ENCODE measurements at places on chromosomes 2 and 18. TPM values are rescaled to one million over a fixed set of nuclear protein-coding genes. Genes with fewer than 3 reads are reported as not detected.

MSTN gene
- polyA plus RNA-seq: not detected

CLHC1 gene
- 2.1 TPM for polyA plus RNA-seq

DNA sequence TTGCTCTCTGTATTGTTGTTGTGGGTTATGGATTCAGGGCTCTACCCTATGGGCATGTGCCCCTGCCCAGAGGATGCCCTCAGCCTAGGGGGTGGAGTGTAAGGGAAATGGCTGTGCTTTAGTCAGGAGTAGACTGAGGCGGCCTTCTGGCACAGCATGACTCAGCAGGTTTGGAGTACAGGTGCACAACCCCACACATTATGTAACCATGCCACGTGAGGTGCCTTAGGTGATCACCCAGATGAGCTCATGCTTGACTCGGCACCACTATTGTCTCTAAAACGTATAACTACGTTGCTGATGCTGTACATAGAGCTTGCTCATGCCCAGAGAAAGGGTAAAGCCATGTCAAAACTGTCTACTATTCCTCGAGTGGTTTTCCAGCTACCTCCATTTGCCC is 48.3 kb upstream of the ZC3H15 start:
- no peak for DNase-seq

DNA sequence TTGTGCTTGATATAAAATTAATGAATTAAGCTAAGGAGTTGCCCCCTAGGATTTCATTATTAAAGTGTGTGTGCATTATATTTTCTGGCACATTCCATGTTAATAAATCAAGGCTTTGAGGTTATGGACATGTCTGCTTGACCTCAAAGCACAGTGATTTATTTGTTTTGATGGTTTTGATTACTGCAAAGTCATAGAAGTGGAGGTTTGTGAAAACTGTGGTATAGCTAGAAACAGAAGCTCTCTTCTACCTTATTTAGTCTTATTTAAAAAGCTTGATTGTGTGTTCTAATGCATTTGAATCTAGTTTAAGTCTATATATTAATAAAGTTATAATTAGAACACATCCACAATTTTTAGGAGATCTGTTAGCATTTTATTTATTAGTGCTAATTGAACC is 32.2 kb downstream of the DOK6 start:
- DNase-seq: no peak

GRCh38 chr2:89829828-89830227 is 1138.4 kb downstream of the RPIA start:
- no peak for DNase-seq

DNA sequence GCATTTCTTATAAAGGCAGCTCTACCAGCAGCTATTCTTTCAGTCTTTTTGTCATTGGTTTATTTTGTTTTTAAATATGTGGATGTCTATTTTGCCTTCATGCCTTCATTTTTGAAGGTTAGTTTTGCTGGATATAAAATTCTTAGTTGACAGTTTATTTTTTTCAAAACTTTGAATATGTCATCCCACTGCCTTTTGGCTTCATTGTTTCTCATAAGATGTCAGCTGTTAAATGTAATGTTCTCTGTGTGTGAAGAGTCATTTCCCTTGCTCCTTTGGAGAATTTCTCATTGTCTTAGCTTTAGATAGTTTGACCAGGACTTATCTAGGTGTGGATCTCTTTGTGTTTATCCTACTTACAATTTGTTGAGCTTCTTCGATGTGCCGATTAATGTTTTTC is 213.5 kb downstream of the KIAA1328 start:
- no peak for DNase-seq

DNA sequence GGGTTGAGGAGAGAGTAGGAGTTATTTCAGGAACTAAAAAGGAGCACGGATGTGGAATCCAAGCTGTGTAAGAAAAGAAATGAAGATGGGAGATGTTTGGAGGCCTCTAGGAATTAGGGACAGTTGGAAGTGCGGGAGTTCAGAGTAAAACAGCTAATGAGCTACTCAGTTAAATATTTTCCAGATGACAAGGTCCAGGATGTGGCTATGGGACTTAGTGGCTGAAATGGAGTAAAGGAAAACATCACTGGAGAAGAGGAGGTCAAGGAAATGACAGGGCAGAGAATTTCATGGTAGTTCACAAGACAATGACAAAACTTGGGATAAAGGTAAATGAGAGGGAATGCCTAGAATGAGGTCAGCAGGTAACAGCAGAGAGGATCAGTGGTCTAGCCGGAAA is 13.0 kb downstream of the GPR155 start:
- DNase-seq: no peak

DNA sequence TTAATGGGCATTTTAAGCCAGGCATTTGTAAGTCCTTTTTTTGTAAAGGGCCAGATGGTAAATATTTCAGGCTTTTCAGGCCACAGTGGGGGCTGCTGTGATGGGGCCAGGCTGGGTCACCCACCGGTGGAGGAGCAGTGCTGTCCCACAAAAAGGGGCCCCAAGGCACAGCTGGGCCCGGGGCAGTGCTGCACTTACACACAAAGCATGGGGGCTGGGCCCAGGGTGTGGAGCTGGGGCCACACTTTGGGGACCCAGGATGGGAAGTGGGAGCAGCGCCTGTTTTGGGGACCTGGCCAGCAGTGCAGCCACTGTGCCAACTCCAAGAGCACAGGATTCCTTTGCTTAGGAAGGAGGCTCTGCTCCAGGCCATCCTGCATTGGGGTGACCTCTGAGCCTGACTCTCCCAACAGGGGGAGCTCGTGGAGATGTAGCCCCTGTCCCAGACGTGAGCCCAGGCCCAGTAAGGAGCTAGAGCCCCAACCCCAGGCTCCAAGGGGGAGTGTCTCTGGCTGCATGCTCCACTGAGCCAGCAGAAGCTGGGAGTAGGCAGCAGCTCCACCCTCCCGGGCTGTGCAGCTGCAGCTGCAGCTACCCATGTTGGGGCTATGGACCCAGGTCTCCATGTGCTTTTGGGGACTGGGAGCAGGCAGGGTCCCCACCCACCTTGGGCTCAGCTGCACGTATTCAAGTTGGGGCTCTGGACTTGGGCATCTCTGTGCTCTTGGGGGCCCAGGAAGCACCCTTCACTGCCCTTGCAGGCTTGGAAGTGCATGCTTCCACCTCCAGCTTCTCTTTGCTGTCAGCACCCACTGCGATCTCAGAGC is 1036.5 kb upstream of the CNTNAP5 start:
- DNase-seq: no peak

GRCh38 chr2:102801098-102801718 is 39.4 kb downstream of the TMEM182 start:
- DNase-seq: no peak

CDK15 gene
- not detected for polyA plus RNA-seq

DNA sequence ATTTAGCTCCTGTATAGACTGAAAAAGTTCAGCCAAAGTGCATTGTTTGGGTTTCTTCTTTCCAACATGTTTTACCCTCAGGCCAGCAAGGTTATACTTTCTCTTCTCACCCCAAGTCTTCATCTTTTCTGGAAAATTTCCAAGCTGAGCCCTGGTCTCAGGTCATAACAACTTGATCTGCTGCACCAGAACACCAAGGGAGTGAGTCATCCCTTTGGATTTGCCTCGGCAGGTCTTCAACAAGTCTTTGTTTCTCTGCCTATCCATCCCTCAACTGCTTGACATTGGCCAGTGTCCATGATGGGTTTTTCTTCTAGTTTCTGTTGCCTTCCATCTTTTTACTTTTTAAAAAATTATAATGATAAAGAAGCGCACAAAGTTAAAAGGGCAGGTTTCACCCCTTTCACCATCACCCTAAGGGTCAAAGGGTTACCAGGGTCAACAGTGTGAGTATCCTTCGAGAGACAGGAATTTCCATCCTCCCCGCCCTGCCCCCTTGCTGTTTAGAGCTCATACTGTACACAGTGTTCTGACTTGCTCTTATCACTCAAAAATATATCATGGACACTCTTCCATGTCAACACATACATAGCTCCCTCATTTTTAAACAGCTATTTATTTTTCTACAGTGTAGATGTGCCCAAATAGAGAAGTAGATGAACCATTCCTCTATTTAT is 5.7 kb upstream of the SPATS2L start:
- no peak for DNase-seq
